ENCODE measurements at places on chromosomes 1 and 21.

- no peak for DNase-seq
Measured at GRCh38 chr1:59230622-59231021, 66.3 kb upstream of the FGGY start.

DNA sequence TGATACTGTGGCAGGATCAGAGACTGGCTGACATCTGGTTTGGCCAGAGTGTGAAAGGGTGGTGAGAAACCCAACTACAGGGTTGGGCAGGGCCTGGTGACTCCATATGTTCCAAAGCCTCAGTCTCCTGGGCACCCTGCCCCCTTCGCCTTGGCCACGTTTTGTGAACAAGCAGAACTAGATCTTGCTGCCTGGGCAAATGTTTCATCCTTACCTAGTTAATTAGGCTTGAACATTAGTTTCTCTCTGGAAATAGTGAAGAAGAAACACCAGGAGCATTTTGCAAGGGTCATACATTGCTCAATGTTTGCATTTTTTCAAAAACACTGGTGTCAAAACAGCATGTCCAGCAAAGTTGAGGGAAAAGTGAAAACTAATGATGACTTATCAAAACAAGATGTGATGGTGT is 60.5 kb downstream of the MAP3K7CL start:
- DNase-seq: no peak

DNA sequence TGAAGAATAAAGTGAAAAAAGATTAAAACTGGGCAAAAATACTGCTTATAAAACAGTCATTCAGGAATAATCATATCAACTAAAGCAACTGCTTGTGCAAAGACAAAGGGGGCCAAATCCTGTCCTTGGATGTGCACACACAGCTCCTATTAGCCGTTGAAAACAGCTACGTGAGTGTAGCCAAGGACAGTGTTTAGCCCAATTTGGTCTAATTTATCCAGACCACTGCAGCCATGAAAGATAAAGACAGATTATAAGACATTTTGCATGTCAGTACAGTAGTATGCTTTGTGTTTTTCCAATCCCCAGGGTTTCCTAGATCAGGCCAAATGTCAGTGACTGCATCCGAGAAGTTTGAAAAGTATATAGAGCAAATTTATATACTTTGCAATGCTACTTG is 146.3 kb upstream of the PKN2 start:
- DNase-seq: no peak

DNA sequence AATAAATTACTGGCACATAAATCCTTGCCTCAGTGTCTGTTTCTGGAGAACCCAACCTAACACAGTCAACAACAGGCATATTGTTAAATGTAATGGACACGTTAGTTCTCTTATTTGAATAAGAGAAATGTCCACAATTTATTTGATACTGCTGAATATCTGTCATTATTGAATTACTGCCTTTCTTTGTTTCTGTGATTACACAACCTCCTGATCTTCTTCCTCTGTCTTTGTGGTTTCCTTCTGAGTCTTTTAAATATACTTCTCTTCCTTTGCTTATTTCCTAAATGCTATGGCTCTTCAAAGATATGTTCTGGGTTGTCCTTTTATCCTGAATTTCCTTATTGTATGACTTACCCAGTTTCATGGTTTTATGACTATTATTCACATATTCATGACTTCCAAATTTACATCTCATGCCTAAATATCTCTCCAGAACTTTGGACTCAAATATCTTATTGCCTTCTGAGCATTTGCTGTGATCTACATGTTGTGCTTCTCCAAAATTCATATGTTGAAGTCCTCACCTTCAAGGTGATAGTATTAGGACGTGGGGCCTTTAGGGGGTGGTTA is 39.9 kb downstream of the MSH4 start:
- DNase-seq: no peak

DNA sequence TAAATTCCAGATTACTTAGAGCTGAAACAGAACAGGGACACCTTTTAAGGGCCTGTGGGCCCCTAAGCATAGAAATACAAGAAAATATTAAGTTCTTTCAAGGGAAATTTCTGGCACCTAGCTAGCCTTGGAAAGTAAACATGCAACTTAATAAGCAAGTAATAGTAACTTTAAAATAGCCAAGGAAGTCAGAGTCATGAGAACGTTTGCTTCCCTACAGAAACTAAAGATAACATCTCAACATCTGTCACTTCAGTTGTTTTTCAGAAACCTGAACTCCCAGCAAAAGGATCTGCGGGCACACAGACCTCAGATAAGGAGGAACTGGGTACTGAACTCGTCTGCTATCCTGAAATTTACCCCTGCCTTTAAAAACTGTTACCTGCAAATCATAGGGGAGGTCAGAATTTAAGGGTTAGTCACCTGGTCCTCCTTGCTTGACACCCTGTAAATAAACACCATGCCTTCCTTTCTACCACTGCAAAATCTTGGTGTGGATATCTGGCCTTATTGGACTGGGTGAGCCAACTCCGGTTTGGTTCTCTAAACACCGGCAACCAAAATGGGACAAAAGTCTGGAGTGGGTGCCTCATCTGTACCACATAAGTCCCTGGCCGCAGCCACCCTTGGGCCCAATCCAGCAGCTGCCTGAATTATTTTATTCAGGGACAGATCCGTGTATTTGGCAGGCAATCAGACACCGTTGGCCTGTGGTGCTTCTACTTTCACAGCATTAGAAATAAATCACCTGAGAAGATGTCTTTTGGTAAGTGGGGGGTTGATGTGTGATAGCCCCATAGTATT is 27.9 kb downstream of the NRDC start:
- DNase-seq: no peak

- no peak for DNase-seq
Measured at GRCh38 chr1:198880397-198880796, 241.6 kb downstream of the PTPRC start.

DNA sequence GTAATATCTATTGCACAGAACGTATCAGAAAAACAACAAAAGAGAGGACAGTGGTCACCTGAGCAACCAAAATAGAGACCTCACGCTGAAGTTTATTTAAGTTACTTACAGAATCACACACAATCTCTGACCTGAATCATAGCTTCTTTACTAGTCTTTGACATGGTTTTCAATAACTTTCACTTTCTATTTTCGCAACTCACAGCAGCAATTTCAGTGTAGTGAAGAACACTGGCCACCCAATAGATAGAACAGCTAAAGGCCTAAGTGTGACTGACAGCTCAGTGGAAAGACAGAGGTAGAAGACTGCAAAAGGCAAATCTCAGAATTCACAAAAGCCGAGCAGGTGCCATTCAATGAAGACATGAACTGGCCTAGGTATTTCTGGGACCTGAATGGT is 435.6 kb upstream of the CHRM3 start:
- DNase-seq: no peak

GRCh38 chr1:111242805-111243523 is 15.5 kb downstream of the CHI3L2 start:
- no peak for DNase-seq

DNA sequence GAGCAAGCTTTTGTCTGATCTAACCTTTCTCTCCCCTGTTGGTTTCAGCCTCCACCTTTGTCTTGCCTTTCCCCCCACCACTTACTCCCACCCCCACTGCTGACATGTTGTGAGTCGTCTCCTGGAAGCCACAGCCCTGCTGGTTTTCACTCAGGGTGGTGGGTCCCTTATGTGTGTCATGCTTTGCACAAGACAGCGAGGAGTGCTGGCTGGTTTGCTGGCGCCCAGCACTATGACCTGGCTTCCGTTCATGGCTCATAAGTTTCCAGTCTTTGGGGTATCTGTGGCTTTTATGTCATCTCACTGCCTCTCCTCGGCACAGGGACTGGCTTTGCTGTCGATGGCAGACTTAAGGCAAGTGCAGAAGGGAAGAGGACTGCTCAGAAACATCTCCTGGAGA is 177.7 kb downstream of the KIF26B start:
- DNase-seq: no peak

DNA sequence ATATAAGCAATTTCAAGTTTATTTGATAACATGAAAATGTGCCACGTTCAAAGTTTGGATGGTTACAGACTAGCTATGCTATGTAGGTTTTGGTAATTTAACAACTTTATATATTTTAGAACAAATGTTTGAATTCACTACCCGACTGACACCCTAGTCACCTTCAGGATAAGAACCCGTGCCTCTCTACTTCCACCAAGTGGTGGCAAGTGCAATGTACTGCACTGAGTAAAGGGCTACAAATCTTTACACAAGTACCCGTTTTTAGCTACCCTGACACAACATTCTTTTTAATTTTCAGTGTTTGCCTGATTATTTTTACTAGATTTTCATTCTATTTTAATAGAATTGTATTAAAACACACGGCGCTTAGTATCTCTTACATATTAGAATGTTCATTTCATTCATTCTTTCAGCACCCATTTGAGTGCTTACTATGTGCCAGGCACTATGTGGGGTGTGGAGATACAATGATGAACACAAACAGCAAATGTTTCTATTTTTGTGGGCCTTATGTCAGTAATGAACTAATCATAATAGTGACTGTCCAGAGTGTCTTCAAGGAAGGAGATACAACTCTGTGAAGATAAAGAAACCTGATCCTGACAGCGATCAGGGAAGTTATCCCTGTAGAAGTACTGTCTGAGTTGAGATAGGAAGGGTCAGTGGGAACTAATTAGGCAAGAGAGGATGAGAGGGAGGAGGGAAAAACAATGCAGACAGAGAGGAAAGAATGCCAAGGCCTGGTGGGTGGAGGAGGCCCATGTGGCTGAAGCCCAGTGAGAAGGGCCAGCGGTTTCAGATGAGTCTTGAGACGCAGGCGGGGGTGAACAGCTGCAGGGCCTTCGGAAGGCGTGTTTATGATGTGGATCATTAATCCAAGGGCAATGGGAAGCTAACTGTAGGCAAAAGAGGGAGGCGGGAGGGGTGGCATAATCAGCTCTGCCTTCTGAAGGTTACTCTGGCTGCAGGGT is 3.8 kb downstream of the LCA5L start:
- DNase-seq: no peak

GRCh38 chr1:159791461-159791860 is 10.7 kb downstream of the DUSP23 start:
- no peak for DNase-seq

GRCh38 chr1:168266644-168267186 is 14.0 kb upstream of the TBX19 start:
- DNase-seq: no peak

- no peak for DNase-seq
Measured at GRCh38 chr1:91877574-91878208, 8.3 kb downstream of the TGFBR3 start.

DNA sequence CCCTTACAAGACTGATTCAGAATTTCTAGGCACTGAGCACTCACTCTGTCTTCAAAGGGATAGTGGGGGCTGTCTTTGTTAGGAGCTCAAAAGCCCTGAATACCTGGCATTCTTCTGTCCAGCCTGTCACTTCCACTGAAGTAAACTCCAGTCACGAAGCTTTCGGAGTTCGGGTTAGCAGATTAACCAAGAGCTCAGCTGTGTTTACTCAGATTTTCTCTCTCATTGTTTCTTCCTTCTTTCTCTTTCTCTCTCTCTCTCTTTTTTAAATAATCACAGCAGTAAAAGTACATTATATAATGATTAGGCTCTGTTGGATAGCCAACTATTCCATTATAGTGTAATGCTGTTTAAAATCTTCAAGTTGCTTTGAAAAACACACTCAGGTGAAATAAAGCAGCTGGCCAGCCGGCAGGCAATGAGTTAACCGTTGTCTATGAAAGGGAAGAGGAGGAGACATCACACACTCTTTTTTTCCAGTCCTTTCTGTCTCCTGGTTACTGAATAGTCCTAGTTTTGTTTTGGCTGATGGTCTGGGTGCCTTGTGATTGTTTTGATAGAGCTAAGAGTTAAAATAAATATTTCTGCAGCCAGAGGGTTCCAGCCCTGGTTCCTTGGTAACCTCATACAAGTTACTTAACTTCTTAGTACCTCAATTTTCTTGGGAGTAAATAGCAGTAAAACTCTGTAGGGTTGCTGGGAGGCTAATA is 89.8 kb downstream of the ADSS2 start:
- peak; percentile 38 for DNase-seq

DNA sequence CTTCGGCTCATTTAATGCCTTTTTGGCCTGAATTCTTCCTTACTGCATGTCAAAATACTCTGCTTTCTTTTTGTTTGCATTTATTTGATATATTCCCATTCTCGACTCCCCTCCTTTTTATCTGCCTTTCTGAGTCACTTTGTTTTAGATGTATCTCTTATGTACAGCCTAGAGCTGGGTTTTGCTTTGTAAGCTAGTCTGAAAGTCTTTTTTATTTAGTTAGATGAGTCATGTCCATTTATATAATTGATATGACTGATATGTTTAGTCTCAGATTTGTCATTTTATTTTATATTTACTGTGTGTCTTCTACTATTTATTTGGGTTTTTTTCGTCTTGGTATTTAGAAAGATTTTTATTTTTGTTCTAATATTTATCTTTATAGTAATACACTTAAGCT is 33.6 kb upstream of the GNG5 start:
- no peak for DNase-seq

DNA sequence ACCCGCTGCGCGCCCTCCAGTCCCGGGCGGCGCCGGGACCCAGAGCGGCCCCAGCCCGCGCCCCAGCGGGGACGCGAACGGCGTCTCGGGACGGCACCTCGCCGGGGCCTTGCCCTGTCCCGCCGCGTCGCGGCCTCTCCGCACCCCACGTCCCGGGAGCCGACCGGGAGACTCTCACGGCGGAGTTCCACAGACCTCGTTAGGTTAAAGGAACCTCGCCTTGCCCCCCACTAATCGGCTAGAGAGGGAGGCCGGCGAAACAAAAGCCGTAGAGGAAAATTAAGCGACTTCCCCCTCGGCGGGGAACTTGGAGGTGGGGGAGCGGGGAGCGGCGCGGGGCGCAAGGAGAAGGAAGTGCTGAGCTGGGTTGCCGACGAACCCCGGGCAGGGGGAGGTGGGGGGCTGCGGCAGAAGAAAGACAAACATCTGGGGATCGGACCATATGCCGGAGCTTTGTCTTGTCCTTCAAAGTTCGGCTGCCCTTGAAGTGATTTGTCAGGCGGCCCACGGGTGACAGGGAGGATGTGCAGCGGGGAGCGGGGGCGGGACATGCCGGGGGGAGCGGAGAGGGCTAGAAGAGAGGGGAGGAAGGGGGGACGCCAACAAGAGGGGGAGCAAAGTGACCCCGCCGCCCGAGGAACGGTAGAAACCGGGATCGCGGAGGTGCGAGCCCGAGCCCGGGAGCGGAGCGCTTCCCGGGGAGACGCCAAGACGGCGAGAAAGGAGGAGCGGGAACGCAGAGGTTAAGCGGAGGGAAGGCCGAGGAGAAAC is 120.0 kb upstream of the RRP15 start:
- peak; percentile 24 for DNase-seq

DNA sequence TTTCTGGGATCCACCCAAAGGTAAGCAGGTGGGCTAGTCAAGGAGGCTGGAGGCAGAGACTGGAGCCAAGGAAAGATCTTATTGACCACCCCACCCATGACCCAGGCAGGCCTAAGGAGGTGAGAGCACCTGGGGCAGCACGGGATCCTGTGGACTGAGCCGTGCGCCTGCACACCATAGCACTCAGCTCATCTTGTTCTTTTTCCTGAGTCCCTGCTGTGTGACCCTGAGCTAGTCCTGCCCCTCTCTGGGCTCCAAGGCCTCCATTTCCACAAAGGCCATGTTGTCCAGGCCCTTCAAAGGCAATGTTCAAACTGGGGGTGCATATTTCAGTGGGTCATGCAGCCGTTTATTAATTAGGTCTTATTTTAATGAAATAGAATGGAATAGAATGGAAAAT is 7.2 kb downstream of the FAM131C start:
- DNase-seq: no peak

All from 8988T (cell line).